ENCODE measurements at places on chromosomes 2 and 18.

- no peak for DNase-seq
Observed at GRCh38 chr2:191451116-191451515, 205.9 kb downstream of the MYO1B start.

- no peak for DNase-seq
Observed at GRCh38 chr2:111042772-111043771, 77.6 kb upstream of the BCL2L11 start.

GRCh38 chr2:28583899-28584553, 88.2 kb downstream of the PLB1 start:
- peak; percentile 85 for DNase-seq

DNA sequence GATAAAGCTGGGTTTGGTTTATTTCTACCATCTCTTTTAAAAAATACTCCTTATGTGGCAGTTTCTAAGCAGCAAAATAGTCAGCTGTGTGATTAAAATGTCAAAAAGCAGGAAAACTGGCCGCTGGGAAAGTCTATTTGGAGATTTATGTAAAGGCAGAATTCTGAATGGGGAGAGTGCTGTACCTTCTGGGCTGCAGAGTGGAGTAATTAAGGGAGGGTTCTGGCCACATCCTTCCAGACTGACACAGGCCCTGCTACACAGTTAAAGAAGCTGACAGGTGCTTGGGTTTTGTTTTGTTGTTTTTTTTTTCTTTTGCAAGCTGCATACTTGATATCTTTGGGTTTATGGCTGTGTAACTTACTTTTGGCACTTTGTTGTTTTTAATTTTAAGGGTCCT, 157.2 kb downstream of the WDSUB1 start:
- DNase-seq, result no peak

DNA sequence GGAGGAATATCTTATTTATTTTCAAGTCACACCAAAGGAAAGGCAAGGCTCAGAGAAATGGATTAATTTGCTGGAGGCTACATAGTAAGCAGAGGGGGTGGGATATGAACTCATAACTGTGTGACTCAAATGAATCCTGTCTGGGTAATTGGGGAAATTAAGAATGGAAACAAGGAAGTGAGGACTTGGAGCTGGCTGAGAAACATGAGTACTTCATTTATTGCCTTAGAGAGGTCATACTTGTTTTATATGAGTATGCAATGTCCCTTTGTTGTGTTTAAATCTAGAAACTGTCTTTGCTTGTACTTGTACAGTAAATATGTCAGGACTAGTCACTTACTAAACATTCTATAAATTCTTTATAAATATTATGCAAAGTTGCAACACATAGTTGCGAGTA, 2166.7 kb upstream of the PIK3C3 start:
- DNase-seq, result no peak

GRCh38 chr18:9619545-9619944, 5.2 kb upstream of the PPP4R1 start:
- DNase-seq, result no peak

DNA sequence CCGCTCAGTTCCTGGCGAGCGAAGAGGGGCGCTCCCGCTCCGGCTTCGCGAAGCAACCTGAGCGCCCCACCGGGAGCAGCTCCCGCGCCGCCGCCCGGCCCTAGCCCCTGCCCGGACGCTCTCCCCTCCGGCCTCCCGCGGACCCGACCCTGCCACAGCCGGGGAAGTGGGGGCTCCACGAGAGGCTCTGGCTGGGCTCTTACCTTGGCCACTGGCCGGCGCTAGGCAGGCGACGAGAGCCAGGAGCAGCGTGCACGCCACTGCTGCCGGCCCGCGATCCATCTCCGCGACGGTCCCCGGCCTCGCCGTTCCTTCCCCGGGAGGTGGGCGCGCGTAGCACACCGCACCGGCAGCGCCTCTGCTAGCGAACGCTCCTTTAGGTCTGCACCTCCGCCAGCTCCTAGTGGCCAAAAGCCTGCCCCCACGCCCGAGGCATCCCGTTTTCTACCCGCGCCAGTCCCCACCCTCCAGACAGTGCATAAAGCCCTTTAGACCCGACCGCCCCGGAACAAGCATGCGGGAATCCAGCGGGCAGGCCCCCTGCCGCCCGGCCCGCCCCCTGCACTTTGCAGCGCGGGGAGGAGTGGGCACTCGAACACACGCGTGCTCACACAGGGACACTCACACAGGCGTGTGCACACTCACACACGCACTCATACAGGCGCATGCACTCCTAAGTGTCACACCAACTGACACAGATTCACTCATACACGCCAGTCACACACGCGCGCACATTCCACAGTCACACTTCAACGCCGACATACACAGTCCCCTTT, at the start of gene LRP2:
Gene LRP2, minus strand, starts transcription at position 417 of the 776 bp plus-strand sequence. Its CDS starts 135 bp downstream, at position 282.
- no peak for DNase-seq

GRCh38 chr18:28078298-28078697, 98.6 kb downstream of the CDH2 start:
- DNase-seq, result no peak

DNA sequence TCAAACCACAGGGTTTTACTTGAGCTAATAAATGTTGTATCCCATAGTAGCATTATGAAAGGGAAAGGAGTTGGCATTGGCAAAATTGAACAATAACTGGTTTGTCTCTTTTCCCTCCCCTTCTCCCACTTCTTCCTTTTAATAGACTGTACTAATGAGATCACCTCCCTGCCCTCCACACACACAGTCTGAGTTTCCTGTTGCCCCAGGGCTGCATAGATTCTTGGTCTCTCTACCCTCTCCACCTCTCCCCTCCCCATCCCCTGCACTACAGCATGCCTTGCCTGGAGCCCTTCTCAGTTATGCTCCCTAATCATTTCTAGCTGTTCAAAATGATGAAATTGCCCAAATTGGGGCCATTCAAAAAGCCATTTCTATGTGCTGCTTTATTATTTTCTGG, 37.2 kb upstream of the NEMP2 start:
- no peak for DNase-seq

GRCh38 chr2:152501666-152502065, 166.7 kb downstream of the FMNL2 start:
- DNase-seq, result no peak

- DNase-seq, result no peak
Observed at GRCh38 chr18:29157905-29158304, 981.0 kb upstream of the CDH2 start.

DNA sequence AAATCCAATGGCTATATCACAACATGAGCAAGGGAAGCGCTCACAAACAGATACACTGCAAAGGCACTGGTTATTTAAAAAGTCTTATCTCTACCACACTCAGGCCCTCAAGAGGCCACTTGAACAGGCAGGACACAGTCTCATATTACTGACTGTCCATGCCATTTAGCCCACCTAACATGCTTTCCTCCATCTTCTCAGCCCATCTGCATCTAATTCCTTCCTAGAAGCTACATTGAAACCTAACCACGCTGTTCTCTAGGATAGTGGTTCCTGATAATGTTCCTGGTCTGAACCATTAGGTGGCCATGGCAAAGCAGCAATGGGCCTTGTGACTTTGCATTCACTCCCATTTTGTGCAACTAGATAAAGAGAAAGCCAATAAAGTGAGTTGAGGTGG, 22.5 kb upstream of the NEB start:
- DNase-seq, result no peak

All from tibial artery (tissue), 4 donors.